NCI-H1105 treated with DMSO at 0.1 percent for 48 hours (cell line): ENCODE measurements at places on chromosomes 3 and 15.

- DNase-seq, result no peak
These were observed 276.6 kb downstream of the UACA start for GRCh38 chr15:70486451-70487386.

- DNase-seq, result no peak
These were observed 119.3 kb upstream of the BFSP2 start for GRCh38 chr3:133280586-133280985.

DNA sequence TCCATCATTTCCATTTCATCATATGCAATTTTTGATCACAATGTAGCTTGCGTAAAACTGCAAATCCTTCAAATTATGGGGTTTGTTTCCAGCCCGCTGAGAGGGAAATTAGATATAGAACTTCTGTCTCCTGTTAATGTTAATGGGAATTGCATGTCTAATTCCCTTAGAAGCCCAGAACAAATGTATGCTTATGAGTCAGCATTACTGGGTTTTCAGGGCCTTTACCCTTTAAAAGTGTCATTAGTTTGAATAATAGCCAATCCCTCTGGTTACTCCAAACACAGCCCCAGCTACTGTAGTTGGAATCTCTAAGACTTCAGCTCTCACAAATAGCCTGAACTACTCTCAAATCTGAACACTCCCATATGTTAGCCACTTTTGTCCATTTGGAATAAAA lies 439.4 kb downstream of the C3orf38 start:
- DNase-seq, result no peak

DNA sequence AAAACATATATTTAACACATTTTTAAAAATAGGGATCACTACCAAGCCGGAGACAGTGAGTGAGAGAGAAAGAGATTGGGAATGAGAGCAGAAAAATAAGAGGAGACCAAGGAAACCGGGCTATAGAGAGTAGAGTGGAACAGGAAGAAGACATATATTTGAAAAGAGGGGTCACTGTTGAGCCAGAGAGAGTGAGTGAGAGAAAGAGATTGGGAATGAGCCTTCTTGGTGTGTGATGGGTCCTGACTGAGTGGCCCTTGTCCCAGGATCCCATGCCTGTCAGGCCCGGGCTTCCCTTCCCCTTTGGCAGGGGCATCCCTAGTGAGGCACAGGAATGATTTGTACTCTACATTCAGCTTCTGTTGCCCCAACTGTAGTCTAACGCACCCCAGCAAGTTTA lies 646.6 kb downstream of the NTRK3 start:
- DNase-seq, result no peak

- no peak for DNase-seq
These were observed 86.6 kb upstream of the SLC6A11 start for GRCh38 chr3:10729439-10729838.

DNA sequence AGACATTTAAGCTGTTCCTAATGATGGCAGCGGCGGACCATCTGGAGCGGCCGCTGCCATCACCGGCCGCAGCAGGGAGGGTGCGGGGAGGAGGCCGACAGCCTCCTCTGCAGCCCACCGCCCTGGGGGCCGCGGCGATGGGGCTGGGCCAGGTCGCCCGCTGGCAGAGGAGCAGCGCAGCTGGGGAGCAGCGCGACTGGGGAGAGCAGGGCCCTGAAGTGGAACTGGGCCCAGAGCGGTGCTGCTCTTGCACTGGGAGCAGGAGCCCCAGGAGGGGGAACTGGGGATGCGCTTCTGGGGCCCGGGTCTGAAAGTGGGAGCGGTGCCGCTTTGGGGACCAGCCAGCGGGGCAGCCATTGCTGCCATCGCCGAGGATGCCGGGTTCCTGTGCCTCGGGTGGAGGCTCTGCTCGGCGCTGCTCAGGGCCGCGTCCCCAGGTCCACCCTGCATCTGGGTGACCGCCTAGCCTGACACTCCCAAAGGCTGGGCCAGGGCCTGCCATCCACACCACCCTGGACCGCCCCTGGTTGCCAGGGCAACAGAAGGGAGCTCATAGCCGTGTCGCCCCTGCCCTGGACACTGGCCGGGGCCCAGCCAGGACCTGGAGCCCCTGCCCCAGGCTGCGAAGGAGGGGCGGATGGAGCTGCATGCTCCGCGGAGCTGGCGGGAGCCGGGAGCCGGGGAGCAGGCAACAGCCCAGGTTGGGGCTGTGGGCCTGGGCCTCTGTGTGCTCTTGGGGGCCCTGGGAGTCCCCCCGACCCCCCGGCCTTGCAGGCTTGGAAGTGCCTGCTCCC lies 15.5 kb upstream of the PLA2G4E start:
- DNase-seq, result no peak

- no peak for DNase-seq
These were observed 29.2 kb upstream of the LIMD1 start for GRCh38 chr3:45565342-45565741.
